ENCODE measurements at places on chromosomes 5 and 9.

DNA sequence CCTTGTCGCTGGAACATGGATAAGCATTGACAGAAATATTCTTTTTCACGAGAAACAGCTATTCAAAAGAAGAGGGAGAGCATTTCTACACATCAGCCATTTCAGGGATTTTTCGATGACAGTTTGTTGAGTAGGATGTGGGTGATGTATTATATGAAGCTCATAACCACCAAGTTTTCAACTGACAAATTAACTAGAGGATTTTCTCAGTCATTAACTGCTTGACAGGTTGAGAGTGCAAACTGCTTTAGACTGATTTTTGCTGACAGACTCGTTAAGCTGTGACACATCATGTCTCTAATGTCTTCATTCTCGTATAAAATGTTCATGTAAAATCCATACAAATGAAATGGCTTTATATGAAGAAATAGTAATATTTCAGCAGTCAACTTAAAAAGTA is 354.2 kb upstream of the KCNN2 start:
- no peak for DNase-seq

- DNase-seq, result no peak
Measured at GRCh38 chr5:140568443-140569063, 3.9 kb downstream of the SLC35A4 start.

- DNase-seq, result peak; percentile 29
Measured at GRCh38 chr5:52774005-52774410, 13.7 kb upstream of the ITGA1 start.

DNA sequence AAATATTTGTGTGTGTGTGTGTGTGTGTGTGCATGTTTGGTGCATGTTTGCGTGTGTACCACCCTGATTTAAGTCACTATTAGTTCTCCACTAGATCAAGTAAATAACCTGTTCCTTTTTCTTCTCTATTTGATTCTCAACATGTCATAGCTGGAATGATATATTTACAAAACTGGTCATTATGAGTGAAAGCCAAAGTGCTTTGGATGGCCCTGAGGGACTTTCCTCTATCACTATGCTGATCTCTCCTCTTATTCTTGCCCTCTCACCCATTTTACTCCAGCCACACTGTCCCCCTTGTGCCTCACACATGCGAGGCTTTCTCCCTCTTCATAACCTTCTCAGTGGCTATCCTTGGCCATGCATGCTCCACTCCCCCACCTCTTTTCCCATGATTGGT is 144.6 kb upstream of the NMUR2 start:
- no peak for DNase-seq

- DNase-seq, result no peak
Measured at GRCh38 chr9:95635986-95636671, 119.4 kb upstream of the PTCH1 start.

DNA sequence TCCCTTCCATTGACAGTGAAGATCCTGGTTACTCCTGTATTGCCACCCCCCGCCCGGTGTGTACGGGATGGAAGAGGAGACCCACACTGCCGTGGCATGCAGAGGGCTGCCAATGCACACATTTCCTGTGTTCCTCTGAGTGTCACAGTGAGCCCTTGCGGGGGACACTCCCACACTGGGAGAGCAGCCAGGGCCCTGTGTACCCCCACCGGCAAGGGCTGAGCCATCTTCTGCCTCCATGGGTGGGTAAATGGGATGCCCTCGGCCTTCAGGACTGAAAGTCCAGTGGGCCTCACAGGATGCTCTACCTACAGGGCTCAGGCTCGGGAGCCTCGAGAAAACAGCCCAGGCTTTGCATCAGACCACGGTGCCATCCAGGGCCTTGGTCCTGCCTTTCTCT is 18.1 kb downstream of the IRX1 start:
- DNase-seq, result no peak

GRCh38 chr9:135886147-135886981 is 21.0 kb downstream of the CAMSAP1 start:
- DNase-seq, result no peak

- no peak for DNase-seq
Measured at GRCh38 chr5:11293523-11293922, 532.5 kb upstream of the DAP start.
